ENCODE measurements at places on chromosomes 12 and 14.

DNA sequence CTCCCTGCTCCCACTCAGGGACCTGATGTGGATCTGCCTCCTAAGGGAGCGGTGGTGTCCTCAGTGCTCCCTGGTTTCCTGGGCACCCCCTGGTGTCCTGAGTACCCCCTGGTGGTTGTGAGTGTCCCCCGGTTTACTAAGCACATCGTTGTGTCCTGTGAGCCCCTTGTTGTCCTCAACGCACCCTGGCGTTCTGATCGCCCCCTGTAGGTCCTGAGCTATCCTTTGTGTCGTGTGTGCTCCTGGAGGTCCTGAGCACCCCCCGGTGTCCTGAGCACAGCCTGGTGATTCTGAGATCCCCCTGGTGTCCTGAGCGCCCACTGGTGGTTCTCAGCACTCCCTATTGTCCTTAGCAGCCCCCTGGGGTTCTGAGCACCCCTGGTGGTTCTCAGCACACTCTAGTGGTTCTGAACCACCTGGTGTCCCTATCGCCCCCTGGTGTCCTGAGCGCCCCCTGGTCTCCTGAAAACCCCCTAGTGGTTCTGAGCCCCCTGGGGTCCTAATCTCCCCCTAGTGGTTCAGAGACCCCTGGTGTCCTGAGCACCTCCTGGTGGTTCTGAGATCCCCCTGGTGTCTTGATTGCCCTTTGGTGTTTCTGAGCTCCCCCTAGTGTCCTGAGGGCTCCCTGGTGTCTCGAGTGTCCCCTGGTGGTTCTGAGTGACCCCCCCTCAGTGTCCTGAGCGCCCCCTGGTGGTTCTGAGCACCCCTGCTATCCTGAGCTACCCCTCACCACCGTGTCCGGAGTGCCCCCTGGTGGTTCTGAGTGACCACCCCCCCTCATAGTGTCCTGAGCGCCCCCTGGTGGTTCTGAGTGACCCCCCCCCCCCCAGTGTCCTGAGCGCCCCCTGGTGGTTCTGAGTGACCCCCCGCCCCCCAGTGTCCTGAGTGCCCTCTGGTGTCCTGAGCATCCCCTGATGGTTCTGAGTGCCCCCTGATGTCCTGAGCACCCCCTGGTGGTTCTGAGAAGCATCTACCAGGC, 615.1 kb downstream of the TMEM121 start:
- no peak for DNase-seq

- no peak for DNase-seq
These were observed 5.6 kb downstream of the SLC11A2 start for GRCh38 chr12:51020448-51021182.

- DNase-seq: no peak
These were observed 51.9 kb upstream of the PTHLH start for GRCh38 chr12:28024231-28024995.

DNA sequence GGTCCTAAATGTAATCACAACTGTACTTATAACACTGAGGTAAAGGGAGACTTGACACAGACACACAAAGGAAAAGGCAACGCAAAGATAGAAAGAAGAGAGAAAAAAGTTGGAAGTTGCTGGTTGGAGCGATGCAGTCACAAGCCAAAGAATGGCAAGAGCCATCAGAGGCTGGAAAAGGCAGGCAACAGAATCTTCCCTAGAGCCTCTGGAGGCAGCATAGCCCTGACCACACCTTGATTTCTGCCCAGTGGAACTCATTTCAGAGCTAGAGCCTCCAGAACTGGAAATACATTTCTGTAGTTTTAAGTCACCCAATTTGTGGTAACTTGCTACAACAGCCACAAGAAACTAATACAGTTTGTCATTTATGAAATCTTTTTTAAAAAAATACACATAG, 89.2 kb downstream of the PUS7L start:
- DNase-seq: no peak

- DNase-seq: no peak
These were observed 751 bp upstream of the GPRC5A start for GRCh38 chr12:12890543-12891079.

GRCh38 chr12:64995816-64996215, 125.3 kb downstream of the WIF1 start:
- no peak for DNase-seq

GRCh38 chr12:120225852-120226640, 25.1 kb upstream of the RPLP0 start:
- no peak for DNase-seq

DNA sequence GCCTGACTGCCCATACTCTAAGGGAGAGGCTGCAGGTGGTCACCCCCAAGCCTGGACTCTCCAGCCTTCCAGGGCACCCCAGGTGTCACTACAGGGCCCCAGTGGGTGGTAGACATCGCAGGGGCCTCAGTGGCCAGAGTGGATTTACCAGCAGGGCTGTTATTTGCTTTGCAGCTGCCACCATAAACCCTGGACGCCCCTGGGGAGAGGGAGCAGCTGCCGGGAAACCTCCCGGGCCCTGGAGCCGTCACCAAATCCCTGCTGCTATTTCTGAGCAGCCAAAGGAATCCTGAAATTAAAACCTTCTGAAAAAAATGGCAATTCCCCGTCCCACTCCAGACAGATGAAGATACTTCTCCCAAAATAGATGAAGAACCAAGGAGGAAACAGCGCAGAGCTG, 13.9 kb downstream of the TMEM119 start:
- no peak for DNase-seq

DNA sequence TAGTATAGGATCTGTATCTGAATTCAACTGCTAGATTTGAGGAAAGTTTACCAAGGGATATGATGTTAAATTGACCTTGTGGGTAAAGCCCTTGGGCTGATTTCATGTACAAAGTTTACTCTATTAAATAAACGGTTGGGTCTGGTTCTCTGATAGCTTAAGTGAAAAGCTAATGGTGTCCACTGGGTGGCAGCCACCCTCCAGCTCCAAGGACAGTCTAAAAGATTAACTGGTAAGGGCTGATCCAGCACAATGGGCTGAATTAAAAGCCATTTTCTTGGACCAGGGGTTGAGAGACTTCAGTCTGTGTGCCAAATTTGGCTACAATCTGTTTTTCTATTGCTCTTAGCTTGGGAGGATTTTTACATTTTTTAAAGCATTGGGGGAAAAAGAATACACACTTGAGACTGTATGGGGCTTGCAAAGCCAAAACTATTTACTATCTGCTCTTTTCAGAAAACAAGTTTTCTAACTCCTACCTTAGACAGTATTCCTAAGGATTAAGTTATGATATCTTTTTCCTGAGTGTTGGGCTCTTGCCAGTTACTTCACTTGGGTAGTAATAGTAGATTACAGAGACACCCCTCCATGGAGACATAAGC, 116.5 kb downstream of the GPHN start:
- DNase-seq: no peak

- DNase-seq: no peak
These were observed 891 bp downstream of the PLEKHA5 start for GRCh38 chr12:19130224-19131024.

Measured in activated naive CD4-positive, alpha-beta T cell treated with anti-CD3 and anti-CD28 coated beads, Interleukin-2, amount 50 U/mL, for 72 hours (primary cell).